ENCODE measurements at places on chromosomes 3 and 15. TPM values are rescaled to one million over a fixed set of nuclear protein-coding genes. Genes with fewer than 3 reads are reported as not detected.

GRCh38 chr15:47773143-47773542 lies 55.8 kb downstream of the SEMA6D start:
- no peaks in the 10 kb centered on the region for H3K27me3 ChIP-seq
- H3K36me3 ChIP-seq = peaks cover 14% of the 10 kb centered on the region
- H3K27ac ChIP-seq = no peak overlapping the region
- no peak overlapping the region for H3K4me3 ChIP-seq
- DNase-seq = no peak
- peaks cover 3% of the 10 kb centered on the region for H3K4me1 ChIP-seq

DNA sequence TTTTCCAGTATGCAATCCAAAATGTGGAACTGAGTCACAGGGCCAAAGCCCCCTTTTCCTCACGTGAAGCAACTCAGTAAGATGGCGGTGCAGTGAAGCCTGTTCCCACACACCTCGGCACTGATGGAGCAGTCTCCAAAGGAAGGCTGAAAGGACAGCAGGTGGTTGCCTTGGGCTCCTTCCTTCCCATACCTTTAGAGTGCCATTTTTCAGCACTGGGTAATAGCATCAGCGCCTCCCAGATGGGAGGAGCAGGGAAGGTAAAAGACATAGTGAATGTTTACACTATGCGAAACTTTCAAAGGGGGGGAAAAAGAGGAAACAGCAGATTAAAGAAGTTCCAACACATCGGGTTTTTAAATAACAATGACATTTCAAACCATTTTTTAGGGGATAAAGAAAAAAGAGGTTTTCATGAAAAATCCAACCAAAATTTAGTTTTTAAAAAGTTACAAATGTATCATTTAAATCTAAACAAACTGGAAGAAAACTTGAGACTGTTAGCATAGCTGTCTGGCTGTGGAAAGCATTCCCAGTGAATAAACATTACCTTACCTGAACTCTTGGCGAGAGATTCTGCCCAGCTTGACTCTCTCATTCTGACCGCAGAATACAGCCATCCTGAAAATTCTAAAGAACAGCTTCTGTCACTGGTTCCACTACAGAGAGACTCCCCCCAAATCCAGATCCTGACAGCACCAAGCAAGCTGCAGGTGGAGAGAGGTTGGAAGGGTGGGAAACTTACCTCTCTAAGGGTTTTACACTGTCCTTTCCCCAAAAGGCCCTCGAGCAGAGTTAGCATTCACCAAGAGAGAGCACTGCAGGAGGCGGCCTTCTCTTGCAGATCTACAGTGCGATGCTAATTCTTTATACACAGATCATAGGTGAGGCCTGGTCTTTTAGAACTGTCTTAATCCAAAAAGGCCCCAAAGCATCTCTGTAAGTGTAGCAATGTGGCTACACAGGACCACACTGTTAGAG lies 32.6 kb downstream of the ABCC5 start:
- H3K4me1 ChIP-seq = peaks cover 18% of the 10 kb centered on the region
- H3K36me3 ChIP-seq = peaks cover 34% of the 10 kb centered on the region
- H3K27ac ChIP-seq = peak overlapping the region; percentile 84
- H3K27me3 ChIP-seq = no peaks in the 10 kb centered on the region

- H3K27ac ChIP-seq = peak overlapping the region; percentile 52
- no peaks in the 10 kb centered on the region for H3K27me3 ChIP-seq
- peaks cover 9% of the 10 kb centered on the region for H3K4me1 ChIP-seq
Measured at GRCh38 chr3:52827866-52828376, 2.6 kb downstream of the ITIH4 start.

- H3K4me3 ChIP-seq = no peak overlapping the region
- no peaks in the 10 kb centered on the region for H3K36me3 ChIP-seq
- no peak overlapping the region for H3K27ac ChIP-seq
- no peaks in the 10 kb centered on the region for H3K27me3 ChIP-seq
Measured at GRCh38 chr15:95742836-95743235, 587.7 kb upstream of the NR2F2 start.

- peaks cover 31% of the 10 kb centered on the region for H3K36me3 ChIP-seq
- H3K27ac ChIP-seq = peak overlapping the region; percentile 100
- peaks cover 46% of the 10 kb centered on the region for H3K4me1 ChIP-seq
- peak overlapping the region; percentile 100 for H3K4me3 ChIP-seq
Measured at GRCh38 chr3:23915537-23916108, 1.2 kb downstream of the NKIRAS1 start.

DNA sequence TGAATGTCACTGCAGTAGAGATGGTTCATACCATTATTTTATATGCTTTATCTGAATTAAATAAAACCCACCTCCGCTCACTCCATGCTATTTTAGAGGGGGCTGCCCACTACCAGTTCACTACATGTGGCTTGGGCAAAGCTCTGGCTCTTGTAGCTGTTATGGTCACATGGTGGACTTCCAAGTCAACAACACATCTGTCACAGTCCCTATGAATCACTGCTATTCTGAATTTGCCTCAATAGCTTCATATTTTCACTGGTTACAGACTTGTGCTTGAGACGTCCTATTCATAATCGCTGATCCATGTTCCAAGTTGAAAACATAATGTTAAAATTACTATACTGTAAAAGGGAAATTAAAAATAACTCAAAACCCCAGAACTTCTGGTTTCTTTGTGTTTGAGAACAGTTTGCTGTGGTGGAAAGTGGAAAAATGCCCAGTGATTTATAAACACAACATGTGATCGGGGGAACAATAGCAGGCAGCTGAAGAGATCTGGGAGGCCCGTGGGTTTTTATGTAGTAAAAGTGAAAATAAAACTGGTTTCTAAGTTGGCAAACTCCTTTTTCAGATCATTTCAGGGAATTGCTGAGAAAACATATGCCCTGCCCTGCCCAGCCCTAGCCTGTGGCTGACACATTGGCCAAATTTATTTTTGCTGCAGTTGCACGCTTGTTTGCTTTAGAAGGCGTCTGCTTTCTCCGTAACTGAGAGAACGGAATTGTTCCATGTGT lies 128.8 kb upstream of the PRR23C start:
- H3K4me1 ChIP-seq = no peaks in the 10 kb centered on the region
- H3K27me3 ChIP-seq = peaks cover 41% of the 10 kb centered on the region
- no peaks in the 10 kb centered on the region for H3K36me3 ChIP-seq
- no peak for DNase-seq
- H3K27ac ChIP-seq = no peak overlapping the region
- no peak overlapping the region for H3K4me3 ChIP-seq

GOLGA6L6 gene
- total RNA-seq = not detected

DUOXA2 gene
- not detected for total RNA-seq

A4GNT gene
- 3.1 TPM for total RNA-seq

ALG1L2 gene
- 3.5 TPM for total RNA-seq

PLA2G4B gene
- 13.1 TPM for total RNA-seq

KNG1 gene
- total RNA-seq = not detected

RPSA gene
- 1,289 TPM for total RNA-seq

BCL2A1 gene
- total RNA-seq = not detected

ASB14 gene
- total RNA-seq = not detected
